Stimulated activated CD4-positive, alpha-beta T cell treated with anti-CD3 and anti-CD28 coated beads, Interleukin-4, amount 100 ng/mL, for 24 hours (primary cell): ENCODE measurements at places on chromosomes 11 and 22.

DNA sequence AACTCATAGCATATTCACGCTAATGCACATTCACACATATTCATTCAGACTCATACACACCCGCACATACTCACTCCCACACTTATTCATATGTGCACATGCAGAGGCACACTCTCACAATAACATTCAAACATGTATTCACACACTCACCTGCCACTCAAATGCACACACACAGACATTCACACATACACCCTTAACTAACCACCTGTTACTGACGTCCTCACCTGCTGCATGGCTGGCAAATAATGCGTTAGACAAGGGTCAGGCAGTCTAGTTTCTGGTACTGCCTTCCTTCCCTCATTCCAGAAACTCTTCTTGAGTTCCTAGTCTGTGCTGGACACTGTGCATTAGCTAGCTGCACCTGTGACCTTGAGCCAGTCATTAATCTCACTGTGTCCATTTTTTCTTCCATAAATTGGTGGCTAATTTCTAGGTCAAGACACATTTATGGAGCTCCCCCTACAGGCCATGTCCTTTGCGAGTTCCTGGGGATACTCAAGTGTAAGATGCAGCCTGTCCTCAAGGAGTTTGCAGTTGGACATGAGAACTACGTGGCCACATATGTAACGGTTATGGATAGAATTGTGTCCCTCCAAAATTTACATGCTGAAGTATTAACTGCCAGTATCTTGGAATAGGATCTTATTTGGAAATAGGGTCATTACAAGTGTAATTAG is 34.5 kb upstream of the SEZ6L start:
- DNase-seq: no peak

DNA sequence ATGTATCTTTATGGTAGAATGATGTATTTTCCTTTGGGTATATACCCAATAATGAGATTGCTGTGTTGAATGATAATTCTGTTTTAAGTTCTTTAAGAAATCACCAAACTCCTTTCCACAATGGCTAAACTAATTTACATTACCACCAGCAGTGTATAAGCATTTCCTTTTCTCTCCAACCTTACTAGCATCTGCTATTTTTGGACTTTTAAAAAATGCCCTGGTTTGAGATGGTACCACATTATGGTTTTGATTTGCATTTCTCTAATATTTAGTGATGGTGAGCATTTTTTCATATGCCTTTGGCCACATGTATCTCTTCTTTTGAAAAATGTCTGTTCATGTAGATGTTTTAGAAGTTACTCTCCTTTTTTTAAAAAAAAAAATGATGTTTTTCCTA is 142.0 kb downstream of the METTL15 start:
- DNase-seq: no peak

- DNase-seq: no peak
Measured at GRCh38 chr22:35174401-35175038, 82.8 kb upstream of the HMGXB4 start.

DNA sequence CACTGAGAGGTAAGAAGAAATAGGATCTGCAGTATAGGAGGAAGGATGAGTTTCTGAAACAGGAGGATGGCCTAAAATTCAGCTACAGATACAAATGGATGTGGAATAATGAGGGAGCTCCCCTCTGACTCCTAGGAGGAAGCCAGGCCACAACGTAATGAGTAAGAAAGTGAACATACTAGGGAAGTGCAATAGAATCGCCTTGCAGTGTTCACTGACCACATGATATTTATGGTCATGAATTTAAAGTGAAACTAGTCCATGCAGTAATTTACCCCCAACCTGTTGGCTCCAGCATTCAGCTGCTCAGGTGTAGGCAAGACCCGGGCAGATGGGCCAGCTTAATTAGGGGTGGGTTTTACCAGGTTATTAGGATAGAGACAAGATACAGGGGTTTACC is 101.7 kb downstream of the DEUP1 start:
- DNase-seq: no peak

DNA sequence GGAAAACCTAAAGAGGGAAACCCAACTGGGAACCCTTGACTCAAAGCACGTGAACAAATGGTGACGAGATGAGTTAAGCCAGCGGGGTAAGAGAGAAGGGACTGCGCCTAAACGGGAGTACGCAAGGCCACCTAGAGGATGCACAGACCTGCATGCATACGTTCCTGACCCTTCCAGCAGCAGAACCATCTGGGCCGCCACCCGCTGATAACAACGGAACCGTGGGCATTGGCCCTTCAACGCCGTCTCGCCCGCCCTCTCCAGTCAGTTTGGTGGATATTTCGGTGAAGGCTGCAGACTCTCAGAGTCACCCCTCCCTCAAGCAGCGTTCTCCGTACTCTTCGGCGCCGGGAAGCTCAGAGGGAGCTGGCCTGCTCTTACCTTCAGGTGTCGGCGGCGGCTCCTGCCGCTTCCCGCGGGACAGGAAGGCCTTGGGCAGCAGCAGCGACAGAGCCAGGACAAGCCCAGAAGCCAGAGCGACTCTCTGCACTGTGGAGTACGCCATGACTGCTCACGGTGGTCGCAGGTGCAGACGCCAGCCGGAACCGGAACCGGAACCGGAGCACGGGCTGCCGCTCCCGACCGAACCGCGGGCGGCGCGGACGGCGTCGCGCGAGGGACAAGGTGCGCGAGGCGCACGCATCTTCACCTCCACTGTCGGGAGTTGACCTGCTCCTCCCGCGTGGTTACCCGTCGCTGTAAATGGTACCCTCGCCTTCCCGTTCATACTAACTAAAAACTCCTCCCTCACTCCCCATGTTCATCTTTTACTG is at the start of gene RIC3:
TSS of gene RIC3 (minus strand) at position 541 of the 773 bp plus-strand sequence. CDS start at position 505, 36 bp downstream.
- peak; percentile 61 for DNase-seq

GRCh38 chr22:21745948-21746347 is 10.4 kb upstream of the YPEL1 start:
- no peak for DNase-seq

DNA sequence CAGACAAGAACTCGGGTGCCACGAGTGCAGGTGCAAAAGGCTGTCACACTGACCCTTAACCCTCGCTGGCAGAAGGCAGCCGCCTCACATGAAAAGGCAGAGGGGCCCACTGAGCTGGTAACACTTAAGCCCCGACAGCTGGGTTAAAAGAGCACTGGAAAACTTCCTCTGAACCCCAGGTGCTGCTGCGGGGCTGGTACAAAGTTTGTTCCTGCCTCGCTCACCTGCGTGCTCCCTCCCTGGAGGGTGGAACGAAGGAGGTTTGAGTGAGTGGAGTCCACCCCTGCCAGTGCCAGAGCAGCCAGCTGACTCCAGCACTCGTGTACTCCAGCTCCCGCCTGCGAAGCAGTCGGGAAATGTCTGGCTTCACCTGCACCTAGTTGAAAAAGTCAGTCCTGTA is 12.6 kb downstream of the SULT4A1 start:
- DNase-seq: no peak

DNA sequence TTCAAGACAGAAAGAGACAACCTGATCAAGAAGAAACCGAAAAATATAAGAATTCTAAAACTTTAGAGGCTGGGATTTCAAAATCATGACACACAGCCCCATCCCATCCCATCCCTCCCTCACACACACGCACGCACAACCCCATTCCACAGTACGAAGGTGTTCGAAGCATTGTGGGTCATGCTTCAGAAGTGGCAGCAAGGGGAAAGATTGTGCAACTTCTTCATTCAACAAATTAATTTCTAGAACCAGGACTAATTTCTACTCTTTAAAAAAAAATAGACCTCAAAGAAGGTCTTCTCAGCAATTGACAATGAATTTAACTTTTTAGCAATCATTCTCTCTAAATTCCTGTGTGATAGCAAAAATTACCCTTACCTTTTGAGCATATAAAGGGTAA is 867 bp downstream of the SPA17 start:
- no peak for DNase-seq

DNA sequence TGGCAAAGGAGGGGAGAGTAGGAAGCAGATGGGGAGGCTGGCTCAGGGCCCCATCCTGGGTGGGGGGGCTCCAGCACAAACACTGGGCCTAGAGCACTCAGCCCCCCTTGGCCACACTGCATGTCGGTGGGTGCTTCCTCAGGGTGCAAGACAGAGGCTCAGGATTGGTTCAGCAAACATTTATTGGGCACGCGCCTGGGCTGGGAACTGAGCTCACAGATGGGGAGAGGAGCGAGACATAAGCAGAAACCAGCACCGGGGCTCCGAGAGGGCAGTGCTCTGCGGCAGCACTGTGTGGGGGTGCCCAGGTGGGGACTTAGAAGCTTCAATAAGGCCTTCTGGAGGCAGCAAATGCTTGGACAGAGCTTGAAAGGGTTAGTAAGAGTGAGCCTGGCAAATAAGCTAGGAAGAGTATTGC is 12.1 kb upstream of the EHD1 start:
- DNase-seq: no peak

DNA sequence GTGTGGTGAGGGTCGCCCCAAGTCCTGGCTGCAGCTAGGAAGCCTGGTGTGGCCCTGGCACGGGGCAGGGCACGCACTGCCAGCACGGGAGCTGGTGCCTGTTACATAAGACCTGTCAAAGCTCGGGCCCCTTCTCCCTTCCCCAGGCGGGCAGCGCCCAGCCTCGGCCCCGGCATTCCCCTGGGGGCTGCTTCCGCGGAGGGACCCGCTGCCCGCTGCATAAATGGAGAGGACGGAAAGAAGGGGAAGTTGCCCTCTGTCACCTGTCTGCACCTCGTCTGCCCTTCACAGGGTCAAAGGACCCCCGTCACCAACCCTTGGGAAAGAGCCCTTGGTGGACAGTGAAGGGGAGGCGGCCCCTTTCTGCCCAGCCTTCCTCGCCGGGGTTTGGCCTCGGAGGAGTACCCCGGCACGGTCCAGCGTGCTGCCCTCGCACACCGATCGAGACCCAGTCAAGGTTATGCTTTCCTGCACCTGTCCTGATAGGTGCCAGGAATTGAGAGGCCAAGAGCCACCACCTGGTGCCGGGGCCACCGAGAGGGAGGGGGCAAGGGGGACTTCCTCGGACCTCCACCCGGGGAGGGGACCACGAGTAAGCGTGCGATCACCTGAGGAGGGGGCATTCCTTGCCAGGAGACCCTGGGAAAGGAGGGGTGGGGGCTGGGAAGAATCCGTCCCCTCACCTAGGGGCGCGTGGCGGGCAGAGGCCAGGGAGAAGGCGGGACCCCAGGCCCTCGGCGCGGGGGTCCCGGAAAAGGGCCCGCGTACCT is 16.8 kb upstream of the MFRP start:
- DNase-seq: no peak

DNA sequence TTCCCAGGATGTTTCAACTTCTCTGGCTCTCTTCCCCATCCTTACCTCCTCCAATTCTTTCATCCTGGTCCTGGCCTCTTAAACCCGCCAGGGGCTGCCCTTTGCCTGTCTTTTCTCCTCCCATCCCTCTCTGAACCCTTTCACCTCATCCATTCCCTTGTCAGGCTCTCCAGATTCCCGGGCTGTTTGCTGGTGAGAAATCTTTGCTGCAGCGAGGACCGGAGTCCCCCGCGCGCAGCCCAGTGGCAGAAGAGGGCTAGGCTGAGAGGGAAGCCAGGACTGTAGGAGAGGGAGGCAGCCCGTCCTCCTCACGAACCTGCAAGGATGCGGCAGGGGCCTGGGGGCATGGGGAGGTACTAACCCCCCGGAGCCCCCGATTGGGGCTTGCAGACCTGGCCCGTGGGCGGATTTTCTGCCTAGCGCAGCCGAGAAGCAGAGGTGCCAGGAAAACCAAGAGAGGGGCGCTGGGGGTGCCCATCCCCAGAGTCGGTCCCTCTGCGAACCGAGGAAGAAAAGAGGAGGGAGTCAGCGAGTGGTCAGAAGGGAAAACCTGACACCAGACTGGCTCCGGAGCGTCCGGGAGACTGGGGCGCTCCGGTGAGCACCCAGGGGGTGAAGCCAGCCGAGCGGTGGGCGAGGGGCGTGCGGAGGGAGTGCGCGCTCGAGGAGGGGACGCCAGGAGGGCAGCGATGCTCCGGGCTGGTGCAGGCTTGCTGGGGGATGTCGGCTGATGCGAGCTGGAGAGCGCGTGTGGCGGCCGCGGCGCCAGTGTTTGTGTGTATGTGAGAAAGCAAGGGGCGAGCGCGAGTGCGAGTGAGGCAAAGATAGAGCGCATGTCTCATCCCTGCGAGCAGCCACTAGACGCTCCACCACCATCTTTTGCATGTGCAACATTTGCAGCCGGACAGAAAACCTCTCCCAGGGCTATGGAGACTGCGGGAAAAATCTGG is at the start of gene GRIA4:
TSS of gene GRIA4 (plus strand) at position 242 of the 950 bp plus-strand sequence. CDS start 925 bp downstream, outside the sequence.
- no peak for DNase-seq

DNA sequence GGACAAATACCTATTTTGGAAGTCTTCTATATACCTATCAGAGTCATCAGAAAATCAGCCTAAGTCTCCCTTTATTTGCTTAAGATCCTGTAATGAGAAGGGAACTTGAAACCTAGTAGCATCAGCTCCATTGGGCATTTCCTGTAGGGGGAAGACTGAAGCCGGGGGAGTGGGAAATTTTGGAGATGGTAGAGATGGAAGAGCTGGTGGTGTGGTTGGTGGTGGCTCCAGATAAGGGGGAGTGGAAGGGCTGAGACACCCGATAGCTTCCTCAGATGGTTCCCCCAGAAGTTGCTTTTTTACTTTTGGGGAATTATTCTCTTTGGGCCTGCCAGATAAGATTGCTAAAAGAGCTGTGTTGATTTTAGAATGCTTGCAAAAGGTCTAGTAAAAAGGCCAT is 16.4 kb upstream of the EI24 start:
- no peak for DNase-seq

DNA sequence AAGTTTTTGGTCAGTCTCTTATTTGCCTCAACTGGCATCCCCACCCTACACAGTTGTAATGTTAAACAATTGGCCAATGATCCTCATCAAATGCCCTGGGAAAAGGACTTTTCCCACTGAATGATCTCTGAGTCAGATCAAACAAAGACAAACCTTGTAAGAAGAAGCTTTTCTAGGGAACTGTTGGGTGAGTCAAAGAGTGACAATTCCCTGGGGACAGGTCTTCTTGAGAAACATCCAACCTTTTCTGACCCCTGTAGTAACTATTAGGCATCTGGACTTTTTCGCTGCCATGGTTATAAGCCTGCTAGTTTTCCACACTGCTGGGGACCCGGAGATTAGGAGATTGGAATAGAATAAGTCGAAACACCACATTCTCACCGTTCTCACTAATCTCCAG is 789.8 kb upstream of the API5 start:
- no peak for DNase-seq

GRCh38 chr22:20807315-20807752 is 33.4 kb downstream of the SERPIND1 start:
- DNase-seq: no peak

DNA sequence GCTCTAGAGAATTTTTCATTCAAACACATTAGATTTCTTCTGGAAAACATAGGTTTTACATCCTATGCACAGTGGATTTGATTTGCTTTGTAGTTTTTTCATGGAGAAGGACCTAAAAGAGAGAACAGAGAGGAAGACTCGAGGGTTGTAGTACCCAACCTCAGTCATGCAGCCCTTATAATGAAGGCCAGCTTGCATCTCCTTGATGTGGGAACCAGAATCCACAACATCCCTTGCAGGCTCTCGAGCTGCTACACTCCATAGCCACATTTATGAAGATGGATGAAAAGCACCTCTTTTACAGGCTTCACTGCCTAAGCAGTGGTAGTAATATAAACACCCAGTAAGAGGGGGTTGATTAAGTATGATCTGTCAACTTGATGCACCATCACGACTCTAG is 9.5 kb upstream of the OR5B12 start:
- no peak for DNase-seq

GRCh38 chr22:39895682-39896081 is 2.1 kb upstream of the ENTHD1 start:
- no peak for DNase-seq
